ENCODE measurements at places on chromosomes 5 and 9. TPM values are rescaled to one million over a fixed set of nuclear protein-coding genes. Genes with fewer than 3 reads are reported as not detected.

GRCh38 chr9:119963258-119963797 is 594.1 kb upstream of the BRINP1 start:
- no peak for DNase-seq

DNA sequence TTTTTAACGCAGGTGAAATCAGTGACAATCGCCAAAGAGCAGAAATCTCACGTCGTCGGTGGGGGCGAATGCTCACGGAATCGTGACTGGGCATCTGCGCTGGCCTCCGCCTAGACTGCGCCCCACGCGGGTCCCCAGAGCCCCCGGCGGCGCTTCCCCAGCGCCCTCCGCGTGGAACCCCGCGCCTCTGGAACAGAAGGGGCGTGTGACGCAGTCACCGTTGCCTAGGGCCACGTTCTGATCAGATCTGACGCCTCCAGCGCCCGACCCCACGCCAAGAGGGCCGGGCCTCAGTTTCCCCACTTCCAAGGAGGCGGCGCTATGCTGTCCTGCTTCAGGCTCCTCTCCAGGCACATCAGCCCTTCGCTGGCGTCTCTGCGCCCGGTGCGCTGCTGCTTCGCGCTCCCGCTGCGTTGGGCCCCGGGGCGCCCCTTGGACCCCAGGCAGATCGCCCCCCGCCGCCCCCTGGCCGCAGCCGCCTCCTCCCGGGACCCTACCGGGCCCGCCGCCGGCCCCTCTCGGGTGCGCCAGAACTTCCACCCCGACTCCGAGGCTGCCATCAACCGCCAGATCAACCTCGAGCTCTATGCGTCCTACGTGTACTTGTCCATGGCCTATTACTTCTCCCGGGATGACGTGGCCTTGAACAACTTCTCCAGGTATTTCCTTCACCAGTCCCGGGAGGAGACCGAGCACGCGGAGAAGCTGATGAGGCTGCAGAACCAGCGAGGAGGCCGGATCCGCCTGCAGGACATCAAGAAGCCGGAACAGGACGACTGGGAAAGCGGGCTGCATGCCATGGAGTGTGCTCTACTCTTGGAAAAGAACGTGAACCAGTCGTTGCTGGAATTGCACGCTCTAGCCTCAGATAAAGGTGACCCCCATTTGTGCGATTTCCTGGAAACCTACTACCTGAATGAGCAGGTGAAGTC is at the start of gene FTMT:
TSS of gene FTMT (plus strand) at position 240 of the 932 bp plus-strand sequence. CDS start at position 322, 82 bp downstream.
- DNase-seq, result no peak

The CCL27 gene
- 0.53 TPM for polyA plus RNA-seq

DNA sequence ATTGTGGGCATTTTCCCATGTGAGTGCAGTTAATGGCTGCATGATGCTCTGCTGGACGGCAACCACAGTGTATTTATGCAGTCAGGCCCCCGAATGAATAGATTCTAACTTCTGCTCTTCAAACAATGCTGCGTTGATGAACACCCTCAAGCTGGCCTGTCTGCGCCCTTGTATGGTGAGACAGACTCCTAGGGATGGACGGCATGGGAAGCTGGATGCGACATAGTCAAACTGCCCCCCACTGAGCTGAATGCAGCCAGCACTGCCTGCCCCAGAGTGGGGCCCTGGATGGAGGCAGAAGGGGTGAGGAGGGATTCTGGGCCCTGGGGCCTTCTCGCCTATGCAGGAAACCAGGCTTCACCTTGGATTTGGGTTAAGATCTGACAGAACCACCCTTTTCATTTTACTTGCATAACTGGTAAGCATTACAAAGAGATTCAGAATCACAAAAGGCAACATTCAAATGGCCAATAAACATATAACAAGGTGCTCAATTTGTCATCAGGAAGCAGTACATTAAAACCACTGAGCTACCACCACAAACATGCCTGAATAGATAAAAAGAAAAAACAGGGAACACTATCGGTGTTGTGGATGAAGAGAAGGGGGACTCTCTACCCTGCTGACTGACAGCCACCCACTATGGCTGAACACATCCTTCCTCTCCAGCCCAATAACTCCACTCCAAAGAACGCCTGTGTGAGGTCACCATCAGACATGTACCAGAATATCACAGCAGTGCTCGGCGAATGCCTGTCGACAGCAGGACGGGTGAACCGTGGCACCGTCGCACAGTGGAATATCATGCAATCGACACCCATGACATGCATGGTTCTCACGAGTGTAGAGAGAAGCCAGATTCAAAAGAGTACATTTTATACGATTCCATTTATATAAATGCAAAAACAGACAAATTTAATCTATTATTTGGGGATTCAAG is 79.1 kb downstream of the RAPGEF1 start:
- DNase-seq, result no peak

GRCh38 chr9:16304301-16304700 is 566.2 kb downstream of the BNC2 start:
- DNase-seq, result no peak

DNA sequence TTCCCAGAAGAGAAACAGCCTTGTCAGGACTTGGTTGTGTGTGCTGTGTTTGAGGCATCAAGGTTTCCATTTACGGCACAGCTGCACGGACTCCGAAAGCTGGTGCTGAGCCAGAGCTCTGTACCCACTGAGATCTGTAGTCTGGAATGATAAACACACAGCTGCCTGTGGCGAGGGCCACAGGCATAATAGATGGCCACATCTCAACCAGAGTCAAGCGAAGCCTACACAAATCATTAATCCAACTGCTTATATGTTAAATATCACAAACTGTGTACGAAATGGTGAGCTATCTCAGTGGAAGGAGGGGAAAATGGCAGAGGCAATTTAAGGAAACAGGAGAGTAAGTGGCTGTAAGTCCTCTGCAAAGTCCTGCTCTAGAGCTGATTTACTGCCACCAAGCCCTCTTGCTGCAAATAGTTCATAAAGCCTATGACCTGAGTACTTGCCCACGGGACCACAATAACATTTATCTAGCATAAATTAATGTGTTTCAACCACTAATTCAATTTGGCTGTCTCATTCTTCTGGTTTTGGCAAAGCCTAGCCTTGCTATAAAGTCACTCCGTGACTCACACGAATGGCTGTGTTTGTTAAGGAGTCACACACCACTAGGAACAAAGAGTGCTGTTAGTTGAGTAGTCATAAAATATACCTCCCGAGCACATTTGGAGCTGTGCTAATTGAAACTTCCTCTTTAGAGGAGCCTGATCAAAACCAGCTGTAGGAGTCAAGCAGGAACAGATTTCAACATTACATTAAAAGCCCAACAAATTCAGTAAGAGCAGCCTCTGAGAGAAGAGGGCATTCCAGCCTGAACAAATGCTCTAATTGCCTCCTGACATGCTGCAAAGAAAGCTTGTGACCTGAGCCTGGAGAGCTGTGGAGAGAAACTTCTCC is 738.6 kb upstream of the ZNF608 start:
- DNase-seq, result peak; percentile 65

GRCh38 chr5:123047706-123048105 is 11.2 kb upstream of the PPIC start:
- no peak for DNase-seq

DNA sequence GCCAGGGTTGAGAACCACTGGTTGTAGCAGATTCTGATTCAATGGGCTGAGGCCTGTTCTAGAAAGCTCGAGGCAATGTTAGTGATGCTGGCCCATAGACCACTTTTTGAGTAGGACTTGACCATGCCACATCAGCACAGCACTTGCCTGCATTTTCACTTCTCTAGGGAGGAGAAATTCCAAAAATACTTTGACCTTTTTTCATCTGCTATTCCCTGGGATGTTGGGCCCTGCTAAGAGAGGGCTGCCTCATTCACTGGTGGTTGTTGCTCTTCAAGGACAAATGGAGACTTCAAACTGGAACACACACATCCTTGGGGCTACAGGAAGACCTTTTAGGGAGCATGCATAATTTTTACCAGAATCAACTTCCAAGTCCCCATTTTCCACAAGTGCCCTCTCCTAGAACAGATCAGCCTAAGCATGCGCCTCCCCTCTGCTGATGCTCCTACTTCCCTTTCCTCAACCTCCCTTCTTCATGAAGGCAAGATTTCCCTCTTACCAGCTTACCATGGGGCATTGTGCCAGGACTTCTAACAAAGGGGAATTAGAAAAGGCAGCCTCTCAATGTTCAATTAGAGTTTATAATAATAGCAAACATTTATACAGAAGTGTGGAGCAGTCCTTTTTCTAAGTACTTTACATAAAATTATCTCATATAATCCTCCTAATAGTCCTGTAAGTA is 12.7 kb upstream of the TGFBI start:
- DNase-seq, result no peak

The RPS23 gene
- polyA plus RNA-seq, result 3,608 TPM

- DNase-seq, result no peak
Observed at GRCh38 chr5:125961150-125961549, 462.1 kb upstream of the GRAMD2B start.

The INSL6 gene
- 0.45 TPM for polyA plus RNA-seq

DNA sequence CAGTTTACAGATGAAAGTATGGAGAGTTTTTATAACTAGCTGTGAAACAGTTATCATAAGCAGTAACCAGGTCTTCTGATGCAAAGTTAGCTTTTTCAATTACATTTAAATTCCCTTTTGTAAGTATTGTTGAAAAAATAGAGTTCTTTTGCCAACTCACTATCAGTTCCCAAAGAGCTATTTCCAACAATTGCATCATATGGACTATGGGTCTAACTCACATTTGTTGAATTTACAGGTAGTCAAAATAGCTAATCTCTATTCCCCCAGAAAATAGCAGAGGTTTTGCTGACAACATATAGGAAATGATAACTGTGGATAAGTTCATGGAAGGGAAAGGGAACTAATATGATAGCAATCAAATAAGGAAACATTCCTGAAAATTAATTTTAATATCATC is 1.4 kb downstream of the SPINK1 start:
- DNase-seq, result no peak

The MAP1B gene
- polyA plus RNA-seq, result 38.4 TPM

DNA sequence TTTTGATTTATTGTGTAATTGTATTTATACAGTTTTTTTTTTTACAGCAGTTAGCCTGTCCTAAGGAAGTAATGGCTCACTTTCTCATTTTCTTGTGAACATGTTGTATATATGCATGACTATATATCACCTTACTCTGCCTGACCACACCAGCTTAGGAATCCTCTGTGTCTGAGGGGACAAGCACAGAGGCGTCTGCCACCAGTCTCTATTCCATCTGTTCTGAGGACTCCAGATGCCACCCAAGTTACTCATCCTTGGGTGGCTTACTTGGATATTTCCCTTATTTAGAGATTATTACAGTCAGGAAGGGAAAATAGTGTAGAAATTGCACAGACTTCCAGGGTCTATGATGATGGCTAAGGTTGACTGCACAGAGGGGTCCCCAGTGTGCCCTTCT is 256.3 kb upstream of the C9orf72 start:
- no peak for DNase-seq

DNA sequence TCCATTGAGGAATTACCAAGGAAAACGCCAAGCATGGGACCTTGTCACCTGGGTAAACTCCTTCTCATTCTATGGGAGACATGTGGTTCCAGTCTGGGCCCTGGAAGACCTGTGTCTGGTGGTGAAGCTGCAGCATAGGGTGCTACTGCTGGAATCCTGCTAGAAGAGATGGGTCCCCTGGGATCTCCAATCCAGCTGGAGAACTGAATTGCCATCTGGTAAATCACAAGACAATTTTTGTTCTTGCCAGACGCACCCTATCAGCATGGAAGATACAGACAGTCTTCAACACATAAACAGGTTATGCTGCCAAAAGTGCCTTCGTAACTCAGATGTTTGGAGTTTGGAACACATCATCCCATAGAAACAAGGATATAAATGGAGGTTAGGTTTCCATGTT is 424.0 kb upstream of the BRINP1 start:
- DNase-seq, result no peak

All from muscle of arm (tissue), 14 donors.